ENCODE measurements at places on chromosomes 16 and 17.

DNA sequence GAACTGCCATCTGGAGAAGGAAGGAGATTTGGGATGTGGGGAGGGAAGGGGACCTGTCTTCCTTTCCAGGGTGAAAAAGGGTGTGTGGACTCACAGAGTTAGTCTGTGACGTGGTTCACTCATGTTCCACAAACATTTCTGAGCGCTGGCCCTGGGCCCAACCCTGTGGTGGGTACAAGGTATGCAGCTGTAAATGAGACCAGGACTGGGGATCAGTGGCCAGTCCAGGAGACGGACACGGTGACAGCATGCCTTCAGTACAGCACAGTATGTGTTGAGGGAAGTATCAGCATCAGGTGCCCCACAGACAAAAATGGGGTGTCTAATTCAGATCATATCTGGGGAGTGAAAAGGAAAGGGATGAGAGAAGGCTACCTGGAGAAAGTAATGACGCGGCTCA, 5.5 kb upstream of the EPX start:
- no peak for DNase-seq

DNA sequence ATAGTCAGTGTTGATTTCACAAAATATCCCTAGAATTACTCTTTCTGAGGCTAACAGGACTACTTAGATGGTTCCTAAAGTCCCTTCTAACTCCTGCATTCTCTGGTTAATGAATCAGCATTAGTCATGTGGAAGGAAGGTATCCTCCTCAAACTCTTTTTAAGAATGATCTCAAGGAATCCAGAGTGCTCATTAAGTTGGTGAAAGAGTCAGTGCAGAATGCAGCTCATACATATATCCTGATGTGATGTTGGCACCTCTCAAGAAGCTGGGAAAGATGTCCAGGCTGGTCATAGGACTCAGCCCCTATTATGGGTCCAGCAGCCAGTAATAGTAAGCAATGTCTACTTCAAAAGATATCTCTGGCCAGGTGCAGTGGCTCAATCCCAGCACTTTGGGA, 65.5 kb downstream of the PIGL start:
- DNase-seq = no peak

DNA sequence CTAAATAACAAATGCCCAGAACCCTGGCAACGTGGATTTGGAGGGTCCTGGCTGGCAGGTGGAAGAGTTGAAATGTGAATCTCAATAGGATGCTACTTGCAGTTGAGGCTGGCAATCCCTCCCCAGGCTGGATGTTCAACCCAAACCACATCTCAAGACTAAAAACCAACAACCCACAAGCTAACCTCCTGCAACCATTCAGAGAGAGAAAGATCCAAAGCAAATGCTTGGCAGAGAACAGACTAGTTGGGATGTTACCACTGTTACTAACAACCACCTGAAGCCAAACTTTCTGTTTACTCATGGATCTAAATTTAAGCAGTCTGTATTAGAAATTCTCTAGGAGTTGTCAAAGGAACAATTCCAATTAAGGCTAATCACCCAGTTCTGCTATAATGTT, 27.9 kb downstream of the SMG6 start:
- DNase-seq = no peak

DNA sequence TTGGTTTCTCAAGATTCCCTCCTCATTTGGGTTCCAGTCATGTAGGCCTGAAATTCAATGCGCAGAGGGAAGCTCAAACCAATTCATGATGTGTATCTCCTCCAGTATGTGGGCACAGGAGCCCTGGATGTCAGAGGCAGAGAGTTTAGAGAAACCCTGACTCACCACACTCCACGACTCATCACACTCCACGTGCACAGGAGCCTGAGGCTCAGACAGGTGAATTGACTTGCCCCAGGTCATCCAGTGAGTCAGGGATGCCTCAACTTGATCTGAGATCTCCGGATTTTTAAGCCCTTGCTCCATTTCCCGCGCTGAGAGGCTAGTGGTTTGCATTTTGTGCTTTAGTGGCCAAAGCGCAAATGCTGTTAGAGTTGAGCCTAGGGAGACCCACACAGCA, 183.9 kb downstream of the HAPSTR1 start:
- DNase-seq = no peak

DNA sequence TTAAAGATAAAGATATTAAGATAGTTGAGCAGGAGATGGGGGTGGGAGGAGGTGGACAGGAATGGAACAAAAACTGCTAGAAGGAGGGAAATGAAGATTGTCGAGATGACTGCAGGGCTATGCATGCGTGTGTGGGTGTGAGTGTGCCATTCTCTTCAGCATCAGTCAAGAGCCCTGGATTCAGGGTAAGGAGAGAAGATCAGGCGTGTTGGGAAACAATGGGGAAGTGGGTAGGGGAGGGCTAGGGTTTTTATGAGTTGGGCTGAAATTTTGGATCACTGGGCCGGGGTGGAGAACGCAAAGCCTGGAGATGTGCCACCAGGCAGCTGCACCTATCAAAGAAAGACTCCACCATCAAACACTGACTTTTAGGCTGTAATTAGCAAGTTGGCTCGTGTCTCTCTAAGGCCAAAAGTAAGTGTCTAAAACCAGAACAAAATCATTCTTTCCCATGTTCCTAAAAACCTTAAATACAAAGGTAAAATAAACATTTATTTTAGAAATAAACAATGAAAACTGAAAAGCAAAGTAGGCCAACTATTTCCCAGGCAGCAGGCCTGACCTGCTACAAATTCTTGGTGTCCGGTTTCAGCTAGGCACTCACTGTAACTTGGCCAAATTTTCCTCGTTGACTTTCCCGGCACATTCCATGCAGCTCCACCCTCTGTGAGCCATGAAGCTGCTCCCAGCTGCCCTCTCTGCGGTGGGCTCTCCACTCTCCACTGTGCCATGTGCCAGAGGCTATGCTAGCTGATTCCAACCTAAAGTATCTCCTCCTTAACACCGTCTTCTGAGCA, 4.2 kb downstream of the CDRT4 start:
- no peak for DNase-seq

GRCh38 chr17:72945473-72945872, 147.0 kb downstream of the SLC39A11 start:
- no peak for DNase-seq

DNA sequence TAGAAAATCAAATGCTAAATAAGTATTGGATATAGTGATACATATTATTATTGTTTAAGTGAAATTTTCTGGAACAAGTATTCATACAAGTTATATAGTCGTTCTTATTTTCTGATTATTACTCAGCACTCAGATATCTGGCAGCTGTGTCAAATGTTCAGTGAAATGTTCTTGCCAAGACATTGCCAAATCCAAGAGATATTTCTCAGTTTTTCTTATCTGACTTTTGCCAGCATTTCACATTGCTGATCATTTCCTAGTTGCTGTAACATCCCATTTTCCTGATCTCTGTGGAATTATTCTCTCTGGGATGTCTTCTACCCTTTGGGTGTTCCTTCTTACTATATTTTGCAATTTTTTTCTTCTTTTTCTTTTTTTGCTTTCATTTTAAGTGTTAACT, 262.3 kb downstream of the KIF2B start:
- DNase-seq = no peak

GRCh38 chr16:84597528-84597896, 20.4 kb downstream of the COTL1 start:
- no peak for DNase-seq

- DNase-seq = peak; percentile 54
These were observed at the start of gene SLC9A5 for GRCh38 chr16:67248401-67249177. Gene SLC9A5 (plus strand): TSS chr16:67248979. CDS start chr16:67249015, 36 bp downstream.

DNA sequence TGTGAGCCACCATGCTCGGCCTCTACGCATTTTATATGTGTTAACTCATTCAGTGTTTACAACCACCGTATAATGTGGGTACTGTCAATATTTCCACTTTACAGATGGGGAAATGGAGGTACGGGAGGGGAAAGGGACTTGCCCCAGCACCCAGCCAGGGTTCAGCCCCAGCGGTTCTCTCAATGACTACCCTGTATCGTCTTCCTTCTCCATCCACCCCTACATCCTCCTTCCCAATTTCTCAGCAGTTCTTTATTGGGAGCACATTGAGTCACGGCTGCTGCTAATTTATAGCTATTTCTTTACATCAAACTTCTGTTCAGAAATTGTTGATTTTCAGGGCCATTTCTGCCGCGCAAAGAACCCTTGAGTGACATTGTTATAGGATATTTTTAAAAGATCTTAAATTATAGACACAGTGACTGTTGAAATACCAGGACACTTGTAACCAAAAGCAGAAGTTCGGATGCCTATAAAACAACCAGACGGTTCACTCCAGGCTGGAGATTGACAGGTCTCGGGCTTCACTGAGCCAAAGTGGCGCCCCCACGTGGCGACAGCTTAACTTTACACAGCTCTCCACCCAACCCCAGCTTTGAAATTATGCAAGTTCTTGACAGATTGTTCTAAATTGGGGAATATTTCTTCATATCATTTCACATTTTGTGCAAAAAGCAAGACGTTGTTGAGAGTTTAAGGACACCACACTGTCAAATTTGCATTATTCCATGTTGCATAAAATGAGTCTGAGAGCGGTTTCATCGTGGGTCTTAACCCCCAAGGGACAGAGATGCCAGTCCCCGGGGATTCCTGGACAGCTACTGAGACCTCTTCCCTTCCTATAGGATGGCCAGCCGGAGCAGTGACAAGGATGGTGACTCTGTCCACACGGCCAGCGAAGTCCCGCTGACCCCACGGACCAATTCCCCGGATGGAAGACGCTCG, 11.8 kb downstream of the SYT17 start:
- DNase-seq = no peak

DNA sequence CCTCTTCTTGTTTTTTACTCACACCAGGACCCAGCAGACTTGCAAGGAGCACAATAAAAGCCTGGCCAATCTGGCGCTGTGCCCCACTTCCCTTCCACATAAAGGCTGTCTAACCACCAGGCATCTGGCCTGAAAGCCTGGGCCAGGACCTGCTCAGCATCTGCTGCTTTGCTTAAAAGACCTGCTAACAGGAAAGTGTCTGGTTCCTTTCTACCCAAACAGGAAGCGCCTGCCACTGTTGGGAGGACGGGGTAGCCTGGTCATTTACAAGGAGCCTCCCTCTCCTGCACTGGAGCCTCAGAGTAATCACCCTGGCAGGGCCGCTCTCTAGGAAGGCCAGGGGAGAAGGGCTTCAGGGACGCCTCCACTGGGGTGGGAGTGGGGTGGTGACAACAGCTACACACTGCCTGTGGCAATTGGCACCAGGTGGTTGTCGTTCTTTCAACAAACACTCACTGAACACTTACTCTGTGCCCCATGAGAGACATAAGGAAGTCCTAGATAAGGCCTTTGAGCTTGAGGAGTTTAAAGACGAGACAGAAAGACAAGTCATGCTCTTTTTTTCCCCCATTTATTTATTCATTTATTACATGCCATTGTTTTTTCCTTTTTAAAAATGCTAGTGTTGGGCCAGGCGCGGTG, 6.3 kb upstream of the MMP28 start:
- DNase-seq = peak; percentile 38

- no peak for DNase-seq
These were observed 5.7 kb downstream of the IRX5 start for GRCh38 chr16:54936201-54936978.

GRCh38 chr17:5126719-5127488, 11.1 kb downstream of the USP6 start:
- DNase-seq = no peak

GRCh38 chr17:82380860-82381702, 9.5 kb downstream of the UTS2R start:
- no peak for DNase-seq

GRCh38 chr16:4631444-4631843, 6.8 kb downstream of the MGRN1 start:
- DNase-seq = no peak

DNA sequence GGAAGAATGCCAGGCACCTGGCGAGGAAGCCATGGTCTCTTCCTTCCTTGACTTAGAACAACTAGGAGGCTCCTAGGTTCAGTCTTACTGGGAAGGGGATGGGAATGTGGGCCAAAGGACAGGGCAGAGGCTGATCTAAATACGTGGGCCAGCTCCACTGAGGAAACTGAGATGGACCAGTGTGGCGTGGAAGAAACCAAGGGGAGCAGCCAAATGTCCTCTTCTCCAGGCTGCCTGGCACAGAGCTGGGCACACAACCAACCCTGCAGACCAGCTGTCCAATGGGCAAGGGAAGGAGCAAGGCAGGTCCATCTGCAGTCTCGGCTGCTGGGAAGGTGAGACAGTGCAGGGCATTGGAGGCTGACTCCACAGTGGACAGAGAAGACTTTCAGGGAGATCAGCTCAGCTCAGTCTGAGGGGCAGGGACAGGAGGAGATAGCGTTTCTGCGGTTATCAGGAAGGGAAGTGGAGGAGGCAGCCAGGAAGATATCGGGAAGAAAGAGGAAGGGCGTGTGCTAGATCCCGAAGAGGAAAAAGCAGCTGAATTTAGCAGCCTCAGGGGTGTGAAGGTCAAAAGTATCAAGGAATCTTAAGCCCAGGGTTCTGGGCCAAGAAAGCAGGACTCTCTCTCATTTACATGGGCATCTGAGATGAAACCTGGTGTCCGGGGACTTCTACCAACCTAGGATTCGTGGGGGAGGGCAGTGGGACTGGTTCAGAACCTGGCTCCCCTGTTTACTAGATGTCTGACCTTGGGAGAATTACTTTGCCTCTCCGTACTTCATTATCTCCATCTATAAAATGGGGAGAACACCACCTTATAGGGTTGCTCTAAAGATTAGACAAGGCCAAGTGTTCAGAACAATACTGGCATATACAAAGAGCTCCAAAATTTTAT, 1.8 kb downstream of the KIFC3 start:
- DNase-seq = no peak

DNA sequence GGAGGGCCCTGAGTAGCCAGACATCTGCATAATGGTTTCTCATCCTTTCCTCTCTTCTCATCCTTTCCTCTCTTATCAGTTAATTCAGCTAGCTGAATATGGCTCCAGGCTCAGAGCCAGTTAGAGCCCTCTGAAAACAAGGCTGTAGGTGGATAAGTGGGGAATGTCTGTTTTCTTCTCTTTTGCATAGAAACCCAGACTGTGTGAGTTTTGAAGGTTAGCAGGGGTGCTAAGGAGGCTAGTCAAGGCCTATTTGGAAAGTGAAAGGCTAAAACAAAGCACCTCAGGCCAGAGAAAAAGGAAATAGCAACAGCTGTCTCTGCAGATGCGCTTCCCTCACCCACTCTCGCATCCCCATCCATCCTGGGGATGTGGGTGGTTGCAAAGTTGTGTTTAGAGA, 420.9 kb downstream of the SHISA9 start:
- no peak for DNase-seq

- no peak for DNase-seq
These were observed 2.4 kb downstream of the CD7 start for GRCh38 chr17:82314727-82315605.

GRCh38 chr16:9042964-9043680, 48.3 kb upstream of the HAPSTR1 start:
- DNase-seq = no peak

GRCh38 chr16:9597967-9598730, 506.7 kb downstream of the HAPSTR1 start:
- no peak for DNase-seq

- DNase-seq = no peak
These were observed 15.2 kb upstream of the TOX3 start for GRCh38 chr16:52561910-52562741.

Measured in CD8-positive, alpha-beta memory T cell (primary cell).